ENCODE measurements at places on chromosomes 1 and 21.
A peak's percentile ranks its signal among the peaks of the same experiment; 100 is the strongest.

DNA sequence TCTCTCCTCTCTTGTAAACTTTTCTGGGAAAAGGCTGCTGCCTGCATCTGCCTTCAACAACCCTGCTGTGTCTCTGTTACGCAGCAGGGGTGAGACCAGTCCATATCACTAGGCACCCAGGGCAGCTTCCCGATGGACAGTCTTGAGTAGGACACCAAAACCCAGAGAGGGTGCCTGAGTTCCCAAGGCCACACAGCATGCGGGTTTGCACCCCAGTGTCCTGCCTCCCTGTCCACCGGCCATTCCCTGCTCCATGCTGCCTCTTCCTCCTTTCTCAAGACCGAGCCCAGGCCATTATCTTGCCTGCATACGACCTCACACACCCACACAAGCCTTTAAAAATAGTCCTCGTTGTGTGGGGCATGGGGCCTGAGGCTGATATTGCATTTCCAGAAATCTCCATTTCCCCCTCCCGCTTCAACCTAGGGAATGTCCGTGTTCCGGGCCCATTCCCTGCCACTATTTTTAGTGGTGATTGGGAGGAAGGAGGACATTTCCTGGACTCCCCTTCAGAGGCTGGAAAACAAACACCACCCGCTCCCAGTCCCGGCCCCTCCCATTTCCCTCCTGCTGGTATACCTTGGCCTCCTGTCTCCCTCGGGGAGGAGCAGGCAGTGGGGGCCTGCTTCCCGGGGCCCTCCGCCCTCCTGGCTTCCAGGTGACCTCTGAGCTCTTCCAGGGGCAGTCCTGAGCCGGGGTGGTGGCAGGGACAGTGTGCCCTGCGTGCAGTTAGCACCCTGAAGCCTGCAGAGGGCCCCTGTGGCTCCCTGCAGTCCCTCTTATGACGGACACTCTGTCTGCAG lies 132.4 kb upstream of the TMEM51 start:
- no peak for DNase-seq

GRCh38 chr21:42272109-42272962 lies 42.9 kb downstream of the TFF3 start:
- no peak for DNase-seq

DNA sequence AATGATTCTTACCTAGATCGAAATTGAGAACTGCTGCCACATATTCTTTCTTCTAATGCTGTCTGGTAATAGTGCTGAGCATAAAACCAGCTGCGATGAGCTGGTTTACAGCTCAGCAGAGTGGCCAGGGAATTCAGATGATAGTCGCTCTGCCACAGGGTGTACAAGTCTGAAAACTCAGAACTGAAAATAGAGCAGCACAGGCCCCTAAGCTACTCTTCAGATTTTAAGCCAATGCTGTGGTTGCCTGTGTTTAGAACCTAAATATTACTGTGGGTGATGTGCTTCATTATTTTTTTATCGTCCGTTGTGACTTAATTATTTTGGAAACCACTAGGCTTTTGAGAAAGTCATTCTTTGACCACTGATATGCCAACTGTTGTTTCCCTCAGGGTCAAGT lies 152.0 kb downstream of the ADGRL4 start:
- no peak for DNase-seq

GRCh38 chr21:46661211-46661625 lies 25.7 kb downstream of the PRMT2 start:
- DNase-seq = peak; percentile 90

- DNase-seq = no peak
Measured at GRCh38 chr1:221711063-221711577, 30.8 kb downstream of the DUSP10 start.

GRCh38 chr1:75062111-75062510 lies 72.1 kb upstream of the LHX8 start:
- no peak for DNase-seq

- DNase-seq = no peak
Measured at GRCh38 chr1:14945132-14946010, 208.2 kb upstream of the TMEM51 start.

GRCh38 chr1:99726818-99727217 lies 39.6 kb downstream of the FRRS1 start:
- DNase-seq = no peak

- DNase-seq = no peak
Measured at GRCh38 chr1:231485029-231485784, 43.3 kb upstream of the TSNAX start.

- no peak for DNase-seq
Measured at GRCh38 chr1:213891989-213892902, 95.5 kb upstream of the PROX1 start.

GRCh38 chr1:51217101-51217500 lies 19.0 kb upstream of the RNF11 start:
- no peak for DNase-seq

DNA sequence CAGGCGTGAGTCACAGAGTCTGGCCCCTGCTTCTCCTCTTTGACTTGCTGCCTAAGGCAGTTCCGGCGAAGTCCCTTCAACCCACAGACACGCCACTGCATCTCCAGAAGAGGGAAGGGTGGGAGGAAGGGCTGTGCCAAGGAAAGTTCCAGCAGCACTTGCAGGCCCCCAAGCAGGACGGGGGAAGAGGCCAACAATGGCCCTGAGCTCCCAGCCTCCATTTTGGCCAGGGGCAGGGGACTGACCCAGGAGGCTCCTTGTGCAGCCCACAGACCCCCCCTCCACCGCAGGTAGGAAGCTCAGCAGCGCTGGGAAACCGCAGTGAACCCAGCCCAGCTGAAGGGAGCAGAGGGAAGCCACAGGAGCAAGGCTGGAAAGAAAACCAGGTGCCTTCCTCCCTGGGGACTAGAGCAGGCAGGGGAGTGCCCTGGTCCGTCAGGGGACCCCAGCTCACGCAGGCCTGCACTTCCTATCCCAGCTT lies 35.4 kb downstream of the ACOT7 start:
- DNase-seq = no peak

- no peak for DNase-seq
Measured at GRCh38 chr21:45131537-45131999, 57.2 kb downstream of the ADARB1 start.

GRCh38 chr1:65011983-65012382 lies 45.6 kb upstream of the JAK1 start:
- no peak for DNase-seq

DNA sequence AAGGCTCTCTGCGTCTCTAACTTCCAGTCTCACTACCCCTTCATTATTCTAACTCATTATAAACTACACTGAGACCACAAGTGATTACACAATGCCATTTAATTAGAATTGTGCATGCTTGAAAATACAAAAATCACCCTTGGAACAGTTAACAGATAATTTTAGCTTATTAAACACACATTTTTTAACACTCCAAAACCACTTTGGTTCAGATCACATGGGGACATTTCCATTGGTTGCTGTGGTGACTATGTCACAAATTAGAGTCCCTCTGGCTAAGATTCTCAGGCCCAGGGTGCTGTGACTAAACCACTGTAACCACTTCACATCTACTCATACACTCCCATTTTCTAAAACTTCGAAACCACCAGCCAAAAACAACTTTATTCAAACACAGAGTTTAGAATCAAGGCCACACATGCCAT lies 43.0 kb downstream of the JAK1 start:
- no peak for DNase-seq

GRCh38 chr1:106912131-106912530 lies 144.3 kb upstream of the PRMT6 start:
- DNase-seq = no peak

GRCh38 chr1:205325334-205325884 lies 3.9 kb upstream of the NUAK2 start:
- peak; percentile 66 for DNase-seq

DNA sequence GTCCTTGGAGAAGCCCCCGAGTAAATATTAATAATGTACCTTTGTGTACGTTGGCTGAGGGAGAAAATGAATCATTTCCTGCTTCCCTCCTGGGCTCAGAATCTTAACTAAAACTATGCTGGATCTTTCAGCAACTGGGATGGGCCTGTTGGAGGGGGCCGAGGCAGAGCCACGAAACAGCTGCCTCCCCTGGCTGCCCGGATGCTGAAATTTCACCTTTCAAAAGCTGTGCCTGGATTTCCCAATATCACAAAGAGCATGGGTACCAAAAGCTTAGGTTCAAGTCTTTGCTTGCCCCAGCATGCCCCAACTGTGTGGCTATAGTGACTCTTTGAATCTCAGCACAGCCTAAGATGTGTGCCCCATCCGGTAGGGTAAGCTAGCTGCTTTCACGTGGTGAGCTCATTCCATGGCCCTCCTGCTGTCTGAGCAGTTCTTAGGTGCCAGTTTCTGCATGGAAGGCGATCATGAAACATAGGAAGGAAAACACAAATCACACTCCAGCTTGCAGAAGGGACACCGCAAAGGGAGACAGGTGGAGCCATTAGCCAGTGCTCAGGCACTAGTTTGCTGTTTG lies 473.5 kb downstream of the PTPRU start:
- no peak for DNase-seq

DNA sequence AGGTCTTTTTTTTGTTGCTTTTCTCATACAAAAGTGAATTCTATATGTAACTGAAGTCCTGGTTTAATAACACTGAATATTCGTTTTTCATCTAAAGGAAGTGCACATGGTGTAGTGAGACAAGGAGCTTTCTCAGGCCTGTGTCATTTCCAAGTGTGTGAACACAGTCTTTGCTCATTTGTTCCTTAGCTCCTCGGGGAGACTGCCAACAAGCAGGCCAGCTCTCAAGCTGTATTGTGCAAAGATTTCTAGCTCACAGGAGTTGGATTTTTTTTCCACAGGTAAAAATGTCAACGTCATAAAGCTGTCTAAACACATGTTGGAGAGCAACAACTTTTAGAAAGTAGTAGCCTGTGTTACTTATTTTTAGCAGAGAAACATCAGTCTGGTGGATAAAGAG lies 87.8 kb upstream of the S1PR1 start:
- no peak for DNase-seq

GRCh38 chr1:87155170-87155569 lies 173.5 kb upstream of the LMO4 start:
- DNase-seq = peak; percentile 37

- DNase-seq = no peak
Measured at GRCh38 chr1:44076066-44076465, 42.6 kb upstream of the KLF17 start.

GRCh38 chr1:22969304-22969709 lies 3.4 kb downstream of the LACTBL1 start:
- DNase-seq = no peak

DNA sequence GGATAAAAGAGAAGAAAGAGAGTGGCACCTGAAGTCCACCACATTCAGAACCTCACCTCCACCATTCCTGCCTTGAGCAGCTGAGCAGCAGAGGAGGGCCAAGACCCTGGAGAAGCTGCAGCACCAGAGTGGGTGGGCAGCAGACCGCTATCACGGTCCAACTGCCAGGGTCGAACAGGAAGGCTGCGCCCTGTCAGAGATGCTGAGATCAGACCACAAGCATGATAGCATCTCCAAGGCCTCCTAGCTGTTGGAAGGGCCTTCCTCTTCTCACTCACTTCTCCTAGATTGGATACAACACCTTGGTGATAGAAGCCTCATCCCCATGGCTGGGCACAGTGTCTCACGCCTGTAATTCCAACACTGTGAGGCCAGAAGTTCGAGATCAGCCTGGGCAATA lies 12.1 kb upstream of the SLC45A3 start:
- no peak for DNase-seq

GRCh38 chr1:8660411-8660828 lies 157.0 kb downstream of the RERE start:
- no peak for DNase-seq

GRCh38 chr1:41296506-41296905 lies 54.4 kb upstream of the SCMH1 start:
- no peak for DNase-seq

GRCh38 chr1:6144175-6144574 lies 35.9 kb downstream of the CHD5 start:
- DNase-seq = no peak

DNA sequence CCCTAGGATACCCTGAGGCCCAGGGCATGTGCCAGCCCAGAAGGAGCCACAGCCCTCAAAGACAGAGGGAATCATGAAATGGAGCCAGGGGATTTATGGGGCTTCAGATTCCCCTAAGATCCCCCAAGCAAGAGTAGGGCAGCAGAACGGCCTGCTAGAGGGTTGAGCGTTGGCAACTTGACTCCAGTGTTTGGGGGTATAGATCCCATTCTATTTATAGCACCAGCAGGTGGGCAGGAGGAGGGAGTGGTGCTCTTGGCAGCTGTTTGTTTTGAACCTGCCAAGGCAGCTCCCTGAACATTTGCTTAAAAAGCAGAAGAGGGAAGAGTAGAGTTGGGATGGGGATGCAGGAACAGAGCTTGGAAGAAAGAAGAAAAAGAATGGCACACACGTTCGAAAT lies 33.7 kb downstream of the GLUL start:
- no peak for DNase-seq

DNA sequence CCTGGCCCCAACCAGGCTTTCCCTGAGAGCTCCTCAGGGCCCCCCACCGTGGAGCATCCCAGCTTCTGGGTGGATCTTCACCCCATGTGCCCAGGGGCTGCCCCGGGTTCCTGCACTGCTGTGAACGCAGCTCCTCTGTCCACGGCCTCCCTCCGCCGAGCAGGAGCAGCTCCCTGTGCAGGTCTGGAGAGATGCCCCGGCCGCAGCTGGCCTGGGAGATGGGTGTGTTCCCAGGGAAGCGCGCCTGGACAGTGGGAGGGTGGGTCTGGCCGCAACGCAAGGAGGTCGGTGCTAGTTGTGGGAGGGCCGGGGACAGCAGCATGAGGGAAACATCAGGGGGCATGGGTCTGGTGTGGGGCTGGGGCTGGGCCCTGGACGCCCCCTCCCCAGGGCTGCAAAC lies 71.3 kb downstream of the MORN1 start:
- DNase-seq = no peak

- DNase-seq = no peak
Measured at GRCh38 chr1:97640677-97641076, 280.2 kb downstream of the DPYD start.

DNA sequence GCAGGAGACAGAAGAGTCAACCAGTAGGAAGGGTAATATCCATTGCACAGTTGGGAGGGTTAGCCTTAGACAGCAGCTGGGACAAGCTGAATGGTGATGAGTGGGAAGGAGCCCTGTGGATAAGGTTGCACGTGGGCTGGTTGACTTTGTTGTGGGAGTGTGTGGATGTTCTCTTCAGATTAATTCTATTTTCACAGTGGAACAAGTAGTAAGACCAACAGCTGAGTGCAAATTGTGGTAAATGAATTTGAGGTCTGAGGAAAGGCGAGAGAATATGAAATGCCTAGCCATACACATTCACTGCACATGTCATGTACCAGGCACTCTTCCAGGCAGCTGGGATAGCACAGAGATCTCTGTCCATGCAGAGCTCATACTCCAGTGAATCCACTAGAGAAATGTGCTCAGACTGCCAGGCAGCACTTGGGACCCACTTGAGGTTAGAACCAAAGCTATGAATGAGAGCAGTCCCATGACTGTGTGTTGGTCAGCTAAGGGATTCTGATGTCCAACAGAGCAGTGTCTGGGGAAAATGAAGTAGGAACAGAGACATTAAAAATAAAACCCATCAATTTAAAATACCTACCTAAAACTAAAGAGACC lies 25.2 kb upstream of the VTCN1 start:
- DNase-seq = no peak

DNA sequence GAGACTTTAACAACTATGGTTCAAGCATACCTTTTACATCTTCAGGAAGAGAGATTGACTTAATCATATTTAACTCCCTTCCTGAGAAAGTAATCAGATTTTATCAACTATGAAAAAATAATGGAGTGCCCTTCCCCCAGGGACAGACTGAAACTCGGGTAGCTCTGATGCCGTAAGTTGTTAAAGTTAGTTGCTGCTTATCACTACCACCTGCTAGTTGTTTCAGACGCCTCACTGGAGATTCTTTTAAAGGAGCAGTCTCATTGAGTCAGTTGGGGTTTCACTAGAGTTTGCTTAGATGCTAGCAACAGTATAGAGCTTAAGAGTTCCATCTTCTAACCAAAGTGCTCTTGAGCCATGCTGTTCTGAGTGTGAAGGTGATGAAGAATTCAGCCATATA lies 17.0 kb upstream of the TRAF5 start:
- no peak for DNase-seq

GRCh38 chr1:59967141-59967697 lies 40.6 kb upstream of the CYP2J2 start:
- no peak for DNase-seq

Measured in GM13976 (cell line).